Activated CD4-positive, alpha-beta T cell treated with anti-CD3 and anti-CD28 coated beads for 36 hours (primary cell): ENCODE measurements at places on chromosomes 6 and 20.
A peak's percentile ranks its signal among the peaks of the same experiment; 100 is the strongest.

DNA sequence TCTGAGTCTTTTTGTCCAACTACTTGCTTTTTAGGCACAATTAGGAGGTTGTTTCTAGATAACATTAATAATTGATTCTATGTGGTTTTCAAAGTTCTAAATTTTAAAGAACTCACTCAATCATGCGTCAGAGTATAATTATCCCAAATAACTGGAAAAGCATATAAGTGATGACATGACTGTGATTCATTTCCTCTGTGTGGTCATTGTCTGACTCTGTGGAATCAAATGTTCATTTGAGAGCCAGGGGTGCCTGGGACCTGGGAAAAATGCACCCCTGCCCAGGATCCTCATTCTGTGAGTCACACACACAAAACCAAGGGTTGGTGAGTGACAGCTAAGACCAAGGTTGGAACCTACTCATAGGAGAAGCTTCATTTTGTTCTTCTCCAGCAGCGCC is 127.1 kb upstream of the MLIP start:
- no peak for DNase-seq

GRCh38 chr6:32529697-32530430 is at the start of gene HLA-DRB5:
HLA-DRB5 (minus strand) TSS chr6:32530287; CDS start chr6:32530224, 63 bp downstream.
- peak; percentile 11 for DNase-seq

DNA sequence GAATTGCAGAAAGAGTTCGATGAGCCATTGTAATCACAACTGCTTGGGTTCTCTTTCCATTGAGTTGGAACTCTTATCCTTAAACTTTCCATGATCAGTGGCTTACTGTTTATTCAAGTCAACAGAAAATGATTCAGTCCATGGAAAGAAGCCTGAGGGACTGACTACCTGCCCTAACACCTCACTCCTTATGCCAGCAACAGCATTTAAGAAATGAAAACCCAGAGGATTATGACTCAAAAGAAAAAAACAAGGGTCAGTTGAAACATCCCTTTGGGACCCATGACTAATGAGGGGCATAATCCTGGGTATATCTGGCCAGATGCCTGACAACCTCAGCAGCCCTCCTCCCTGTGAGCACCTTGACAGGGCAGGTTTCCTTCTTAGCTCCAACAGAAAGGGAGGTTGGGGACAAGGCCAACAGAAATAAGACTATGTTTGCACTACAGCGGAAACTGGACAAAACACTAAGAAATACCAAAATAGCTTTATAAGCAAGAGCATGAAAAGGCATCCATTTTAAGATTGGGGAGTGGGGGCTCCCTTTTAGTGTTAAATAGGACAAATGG is 106.7 kb downstream of the MAP3K5 start:
- no peak for DNase-seq

DNA sequence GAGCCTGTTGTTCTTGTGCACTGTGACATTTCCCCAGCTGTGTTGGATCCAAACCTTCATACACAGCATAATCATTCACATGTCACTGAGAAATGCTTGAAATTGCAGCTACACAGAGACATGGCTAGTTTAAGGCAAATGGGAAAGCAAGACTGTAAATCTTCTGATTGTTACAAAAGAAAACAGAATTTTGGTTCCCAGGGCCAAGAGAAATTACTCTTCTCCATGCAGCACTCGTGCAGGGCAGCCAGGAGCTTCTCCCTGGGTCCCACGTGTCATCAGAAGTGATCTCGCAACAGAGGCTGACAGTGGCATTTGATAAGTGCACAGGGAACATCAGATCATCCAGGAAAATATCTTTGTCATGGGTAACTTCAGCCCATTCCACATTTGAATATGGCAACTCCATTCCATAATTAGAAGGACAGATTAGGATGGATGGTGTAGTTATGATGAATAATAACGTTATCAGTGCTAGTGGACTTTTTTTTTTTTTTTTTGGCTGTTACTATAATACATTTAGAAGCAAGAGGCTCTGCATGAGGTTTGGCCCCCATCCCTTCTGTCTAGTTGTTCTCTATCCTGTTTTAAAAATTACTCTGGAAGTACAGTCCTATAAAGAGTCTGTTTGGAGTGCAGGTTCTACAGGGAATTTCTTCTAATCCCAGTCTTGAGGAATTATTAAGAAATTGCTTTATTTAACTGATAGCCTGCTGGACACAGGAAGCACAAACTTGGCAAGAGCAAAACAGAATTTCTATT is 571.0 kb upstream of the NOX3 start:
- no peak for DNase-seq

- no peak for DNase-seq
Measured at GRCh38 chr20:33733654-33734576, 2.1 kb downstream of the ZNF341 start.

GRCh38 chr6:3797231-3798054 is 45.9 kb upstream of the PXDC1 start:
- DNase-seq = no peak

DNA sequence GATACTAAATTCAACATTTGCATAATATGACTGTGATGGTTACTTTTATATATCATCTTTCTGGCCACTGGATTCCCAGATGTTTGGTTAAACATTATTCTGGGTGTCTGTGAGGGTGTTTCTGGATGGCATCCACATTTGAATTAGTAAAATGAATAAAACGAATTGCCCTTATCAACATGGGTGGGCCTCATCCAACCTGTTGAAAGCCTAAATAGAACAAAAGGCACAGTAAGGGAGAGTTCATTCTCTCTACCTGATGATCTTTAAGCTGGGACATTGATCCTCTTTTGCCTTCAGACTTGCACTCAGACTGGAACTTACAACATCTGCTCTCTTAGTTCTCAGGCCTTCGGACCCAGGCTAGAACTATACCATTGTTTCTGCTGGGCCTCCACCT is 57.6 kb downstream of the CD24 start:
- no peak for DNase-seq

DNA sequence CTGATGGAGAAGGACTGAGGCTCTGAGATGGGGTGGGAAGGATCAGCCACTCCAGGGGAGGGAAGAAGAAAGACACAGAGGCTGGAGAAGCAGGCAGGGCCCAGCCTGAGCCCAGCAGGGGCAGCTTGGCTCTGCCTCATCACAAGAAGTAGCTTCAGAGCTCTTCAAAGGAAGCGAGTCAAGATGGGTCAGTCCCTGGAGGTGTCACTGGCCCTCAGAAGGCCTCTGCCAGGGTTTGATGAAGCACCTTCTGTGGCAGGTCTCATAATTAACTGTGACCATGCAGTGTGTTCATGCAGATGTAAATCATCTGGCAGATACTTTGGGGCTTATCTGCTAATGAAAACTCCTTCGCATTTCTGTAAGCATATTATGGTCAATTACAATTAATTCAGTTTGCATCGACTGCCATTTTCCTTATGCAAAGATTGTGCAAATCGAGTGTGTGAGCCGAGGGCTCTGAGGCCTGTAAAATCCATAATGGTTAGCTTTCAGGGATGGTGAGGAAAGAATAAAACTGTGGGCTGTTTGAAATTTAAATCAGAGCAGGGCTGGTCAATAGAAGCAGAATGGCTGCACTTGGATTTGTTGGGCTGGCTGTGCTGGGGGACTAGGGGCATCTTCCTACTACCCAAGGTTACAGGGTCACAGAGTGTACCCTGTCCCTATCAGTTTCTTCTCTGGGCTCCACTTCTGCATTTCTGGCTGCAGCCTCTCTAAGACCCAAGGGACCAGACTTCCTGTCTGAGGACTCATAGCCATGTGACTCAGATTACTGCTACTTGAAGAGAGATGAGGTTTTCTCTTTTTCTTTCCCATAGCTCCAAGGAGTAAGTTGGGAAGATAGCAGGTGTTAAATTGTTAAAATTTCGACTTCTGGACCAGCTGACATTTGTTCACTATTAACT is 376.6 kb downstream of the DHX35 start:
- no peak for DNase-seq

GRCh38 chr6:1604158-1605003 is 5.3 kb upstream of the FOXC1 start:
- peak; percentile 82 for DNase-seq

DNA sequence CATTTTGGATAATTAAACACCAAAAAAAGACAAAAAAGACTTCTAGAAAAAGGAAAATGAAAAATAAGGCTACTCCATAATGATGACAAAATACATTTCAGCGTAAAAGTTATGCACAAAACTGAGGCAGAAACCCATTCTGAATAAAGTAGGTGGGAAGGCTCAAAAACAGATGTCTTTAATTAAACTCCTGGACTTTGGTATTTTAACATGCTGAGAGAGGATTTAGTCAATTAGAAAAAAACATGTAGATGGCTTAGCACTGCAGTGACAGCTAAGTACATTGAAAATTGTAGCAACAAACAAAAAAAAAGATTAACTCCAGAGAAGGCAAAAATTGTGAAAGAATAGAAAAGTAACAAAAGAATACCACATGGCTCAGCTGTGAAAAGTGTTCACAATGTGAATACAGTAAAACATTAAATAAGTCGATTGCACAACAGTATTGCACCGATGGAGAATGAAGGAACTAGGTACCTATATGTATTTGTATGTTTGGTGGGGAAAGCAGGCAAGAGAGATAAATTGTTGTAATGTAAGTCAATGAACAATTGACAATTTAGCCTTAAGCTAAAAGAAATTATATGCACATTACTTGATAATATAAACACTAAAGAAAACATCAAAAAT is 59.5 kb downstream of the TBC1D32 start:
- no peak for DNase-seq

GRCh38 chr6:116251568-116252384 is 2.1 kb downstream of the TSPYL4 start:
- no peak for DNase-seq

DNA sequence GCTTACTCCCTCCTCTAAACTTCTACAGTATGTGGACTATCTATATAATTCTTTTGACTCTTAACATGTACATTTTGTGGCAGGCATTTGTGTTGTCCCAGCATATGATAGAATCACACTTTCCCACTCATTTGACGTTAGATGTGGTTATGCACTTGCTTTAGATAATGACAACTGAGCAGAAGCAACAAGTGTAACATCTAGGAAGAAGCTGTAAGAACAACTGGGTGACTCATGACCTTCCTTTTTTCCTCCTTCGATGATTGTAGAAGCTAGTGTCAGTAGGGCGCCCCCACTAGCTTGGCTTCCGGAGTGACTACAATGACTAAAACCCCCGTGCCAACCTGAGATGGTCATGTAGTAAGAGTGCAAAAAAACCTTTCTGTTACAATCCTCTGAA is 74.6 kb upstream of the CEP85L start:
- peak; percentile 89 for DNase-seq

DNA sequence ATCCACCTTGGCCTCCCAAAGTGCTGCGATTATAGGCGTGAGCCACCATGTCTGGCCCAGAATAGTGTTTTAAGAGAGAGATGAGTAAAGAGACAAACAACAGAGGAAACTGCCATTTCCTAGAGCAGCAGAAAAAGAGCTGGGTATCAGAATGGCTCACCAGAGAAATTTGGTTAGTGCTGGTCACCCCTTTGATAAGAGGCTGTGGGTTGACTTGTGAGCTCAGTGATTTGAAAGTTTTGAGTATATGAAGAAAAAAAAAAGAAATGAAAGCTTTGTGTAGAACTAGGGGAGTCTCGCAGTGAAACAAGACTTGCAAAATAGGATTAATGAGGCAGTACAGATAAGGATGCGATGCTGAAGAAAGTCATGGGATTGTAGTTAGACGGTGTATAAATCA is 29.6 kb downstream of the MGME1 start:
- DNase-seq = no peak

GRCh38 chr6:47789553-47789952 is 7.7 kb downstream of the OPN5 start:
- no peak for DNase-seq
